NCI-H524 (cell line): ENCODE measurements at places on chromosomes 1 and 21.

DNA sequence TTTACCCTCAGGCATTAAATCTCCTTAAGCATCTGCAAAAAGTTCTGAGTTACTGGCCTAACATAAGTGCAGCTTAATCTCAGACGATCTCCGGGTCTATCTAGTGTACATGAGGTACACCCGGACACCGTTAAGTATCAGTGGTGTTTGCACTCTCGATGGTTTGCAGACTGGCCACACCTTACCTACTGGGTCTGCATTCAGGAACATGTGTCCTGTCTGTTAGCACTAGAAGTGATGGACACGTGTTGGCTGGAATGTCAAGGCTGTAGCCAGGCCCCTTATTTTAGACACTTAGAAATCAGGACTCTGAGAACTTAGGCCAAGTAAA, 783 bp upstream of the AGL start:
- peak; percentile 21 for DNase-seq

DNA sequence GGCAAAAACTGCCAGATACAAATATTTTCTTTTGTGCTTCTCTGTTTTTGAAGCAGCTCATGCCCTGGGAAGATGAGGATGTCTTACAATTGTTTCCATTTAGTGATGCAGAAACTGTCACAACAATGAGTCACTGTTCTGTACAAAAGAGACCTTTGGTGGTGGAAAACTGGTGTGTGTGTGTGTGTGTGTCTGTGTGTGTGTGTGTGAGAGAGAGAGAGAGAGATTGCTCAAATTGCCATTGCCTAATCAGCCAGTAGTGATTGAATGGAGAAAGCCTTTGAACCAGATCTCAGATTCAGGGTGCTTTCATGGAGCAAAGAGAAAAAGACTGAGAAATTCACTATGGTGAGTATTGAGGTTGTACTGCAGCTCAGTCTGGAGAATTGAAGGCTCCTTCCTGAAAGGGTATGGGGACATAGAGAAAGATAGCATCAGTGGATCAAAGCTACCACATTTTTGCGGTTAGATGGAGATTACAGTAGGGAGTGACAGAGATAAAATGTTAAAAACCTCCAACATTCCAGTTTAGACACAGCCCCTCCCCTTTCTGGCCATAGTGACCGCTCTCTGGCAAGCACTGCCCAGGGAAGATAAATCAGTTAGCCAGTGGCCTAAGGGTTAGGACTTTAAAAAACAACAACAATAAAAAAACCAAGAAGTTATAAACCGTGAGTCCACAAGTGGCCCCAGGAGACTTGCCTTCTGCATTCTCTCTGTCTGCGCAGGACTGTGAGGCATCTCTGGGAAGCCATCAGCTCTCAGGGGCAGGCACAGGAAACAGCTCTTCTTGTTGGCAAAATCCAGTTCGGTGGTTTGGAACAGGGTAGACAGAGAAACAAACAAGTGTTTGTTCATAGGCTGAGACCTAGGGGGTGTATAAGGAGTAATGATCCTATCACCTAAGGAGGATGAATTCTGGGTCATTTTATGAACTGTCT, 406.5 kb downstream of the DUSP10 start:
- no peak for DNase-seq

DNA sequence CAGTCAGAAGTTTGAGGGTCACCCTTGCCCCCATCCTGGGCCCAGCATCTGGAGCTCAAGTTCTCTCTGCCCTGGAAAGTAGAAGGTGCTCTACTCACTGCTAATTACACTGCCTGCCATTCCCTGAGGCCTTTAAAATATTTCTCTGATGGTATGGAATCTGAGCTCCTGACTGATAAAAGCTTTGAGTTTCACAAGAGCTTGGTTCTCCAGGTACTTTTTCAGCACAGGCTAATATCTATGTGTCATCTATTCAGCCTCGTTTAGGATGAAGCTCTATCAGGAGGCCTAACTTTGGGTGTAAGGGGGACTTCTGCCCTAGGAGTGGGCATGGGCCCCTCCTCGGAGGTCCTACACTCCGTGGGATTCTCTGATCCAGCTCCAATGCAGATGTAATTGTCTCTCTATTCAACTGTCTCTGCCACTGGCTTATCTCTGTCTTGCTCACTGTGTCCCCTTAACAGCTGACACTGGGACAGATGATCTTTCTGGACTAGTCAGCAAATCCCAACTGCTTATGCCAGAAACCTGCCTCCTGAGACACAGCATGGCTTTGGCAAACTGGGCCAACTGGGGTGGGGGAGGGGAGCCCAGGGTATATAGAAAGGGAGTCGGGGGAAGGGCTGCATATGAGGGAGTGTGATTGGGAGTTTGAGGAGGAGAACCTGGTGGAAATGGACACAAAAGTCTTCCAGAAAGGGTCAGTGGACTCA, 104.2 kb upstream of the GADD45A start:
- no peak for DNase-seq

DNA sequence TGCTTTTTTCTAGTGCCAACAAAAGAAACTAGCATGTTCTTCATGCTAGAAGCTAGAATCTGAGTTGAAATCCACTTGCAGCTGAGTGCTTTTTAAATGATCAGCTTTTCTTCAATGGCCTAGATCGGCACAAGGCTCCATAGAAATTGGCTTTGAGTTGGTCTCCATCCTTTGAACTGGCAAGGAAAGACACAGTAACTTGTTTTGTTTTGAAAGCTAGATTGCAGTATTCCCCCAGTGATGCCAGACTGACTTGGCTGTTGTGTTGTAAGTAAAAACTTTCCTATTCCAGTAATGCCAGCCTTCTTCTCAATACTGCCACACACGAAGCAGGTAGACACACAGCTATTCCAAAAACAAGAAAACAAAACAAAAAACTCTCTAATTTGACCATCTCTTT, 139.1 kb downstream of the FMN2 start:
- DNase-seq, result no peak

GRCh38 chr1:171389171-171389570, 75.2 kb downstream of the FMO4 start:
- no peak for DNase-seq

- DNase-seq, result no peak
Measured at GRCh38 chr1:67626090-67626860, 58.7 kb upstream of the GADD45A start.

DNA sequence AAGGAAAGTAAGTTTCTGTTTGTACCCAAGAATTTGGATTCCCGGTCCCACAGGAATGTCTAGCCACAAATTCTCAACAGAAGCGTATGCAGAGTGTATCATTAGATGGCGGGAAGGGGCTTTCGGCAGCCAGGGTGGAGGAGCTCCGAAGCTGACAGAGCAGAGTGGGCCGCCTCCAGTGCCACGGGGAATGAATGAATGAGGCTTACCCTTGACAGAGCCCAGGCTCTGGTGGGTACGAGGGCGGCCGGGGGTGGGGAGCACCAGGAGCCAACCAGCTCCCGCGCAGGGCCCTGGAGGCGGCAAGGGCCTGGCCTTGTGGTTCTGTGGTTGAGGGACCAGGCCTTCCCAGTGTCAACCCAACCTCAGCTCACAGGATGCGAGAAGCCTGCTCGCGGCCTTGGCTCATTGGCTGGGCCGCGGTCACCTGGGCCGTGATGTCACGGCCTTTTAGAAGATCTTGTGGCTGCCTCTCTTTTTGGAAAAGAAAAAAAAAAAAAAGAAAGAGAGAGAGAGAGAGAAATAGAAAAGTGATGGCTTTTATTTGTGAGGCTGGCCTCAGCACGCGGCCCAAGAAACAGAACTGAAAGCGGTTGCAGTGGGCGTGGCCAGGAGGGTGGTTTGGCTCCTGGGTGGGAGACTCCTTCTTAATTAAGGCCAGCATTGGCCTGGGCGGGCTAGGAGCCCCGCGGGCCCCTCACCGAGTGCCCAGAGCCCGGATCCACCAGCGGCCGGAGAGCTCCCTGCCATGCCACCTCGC, 34.9 kb upstream of the RUNX3 start:
- no peak for DNase-seq

GRCh38 chr1:225522588-225523262, 94.9 kb upstream of the LBR start:
- DNase-seq, result no peak

GRCh38 chr1:112904071-112904830, 51.7 kb downstream of the SLC16A1 start:
- DNase-seq, result no peak

DNA sequence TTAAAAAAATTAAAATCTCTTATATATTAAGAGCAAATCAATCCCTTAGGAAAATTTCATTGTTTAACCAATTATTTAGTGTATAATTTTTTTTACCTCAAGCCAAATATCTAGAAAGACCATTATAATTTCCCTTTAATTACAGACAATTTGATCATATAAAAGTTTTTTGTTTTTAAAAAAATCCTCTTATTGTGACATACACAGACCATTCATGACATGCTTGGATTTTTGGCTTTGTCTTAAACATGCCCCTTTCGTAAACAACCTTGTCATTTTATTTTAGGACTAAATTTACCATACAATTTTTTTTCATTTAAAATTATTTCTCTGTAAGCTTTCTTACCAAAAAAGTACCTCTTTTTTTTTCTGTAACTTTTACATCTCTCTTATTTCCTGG, 14.2 kb upstream of the CYP4B1 start:
- no peak for DNase-seq

DNA sequence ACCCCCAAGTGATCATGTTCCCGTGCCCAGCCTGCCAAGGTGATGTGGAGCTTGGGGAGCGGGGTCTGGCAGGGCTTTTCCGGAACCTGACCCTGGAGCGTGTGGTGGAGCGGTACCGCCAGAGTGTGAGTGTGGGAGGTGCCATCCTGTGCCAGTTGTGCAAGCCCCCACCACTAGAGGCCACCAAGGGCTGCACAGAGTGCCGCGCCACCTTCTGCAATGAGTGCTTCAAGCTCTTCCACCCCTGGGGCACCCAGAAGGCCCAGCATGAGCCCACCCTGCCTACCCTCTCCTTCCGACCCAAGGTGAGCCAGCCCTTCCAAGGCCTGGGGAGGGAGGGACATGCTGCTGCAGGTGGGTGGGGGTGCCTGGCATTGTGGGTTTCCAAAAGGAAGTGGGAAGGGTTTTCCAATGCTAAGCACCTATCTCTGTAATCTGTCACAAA, 2.3 kb downstream of the TRIM46 start:
- DNase-seq, result no peak

DNA sequence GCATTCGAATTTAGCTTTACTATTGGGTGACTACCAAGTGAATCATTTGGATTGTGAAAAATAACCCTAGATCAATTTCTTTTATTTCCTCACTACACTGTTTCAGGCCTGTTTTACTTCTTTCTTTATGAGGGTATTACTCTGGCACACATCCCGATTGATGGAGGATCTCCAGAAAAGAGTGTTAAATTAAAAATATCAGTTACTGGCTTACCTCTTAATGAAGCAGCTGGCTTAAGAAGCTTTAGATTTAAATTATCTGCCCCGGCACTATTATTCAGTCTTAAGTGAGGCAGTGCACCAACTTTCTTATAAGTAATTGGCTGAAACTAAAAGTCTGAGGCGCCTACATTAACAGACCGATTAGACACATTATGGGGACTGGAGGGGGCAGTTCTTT, 1097.4 kb downstream of the TTLL7 start:
- DNase-seq, result peak; percentile 35

- DNase-seq, result no peak
Measured at GRCh38 chr1:177505905-177506590, 335.3 kb downstream of the BRINP2 start.

DNA sequence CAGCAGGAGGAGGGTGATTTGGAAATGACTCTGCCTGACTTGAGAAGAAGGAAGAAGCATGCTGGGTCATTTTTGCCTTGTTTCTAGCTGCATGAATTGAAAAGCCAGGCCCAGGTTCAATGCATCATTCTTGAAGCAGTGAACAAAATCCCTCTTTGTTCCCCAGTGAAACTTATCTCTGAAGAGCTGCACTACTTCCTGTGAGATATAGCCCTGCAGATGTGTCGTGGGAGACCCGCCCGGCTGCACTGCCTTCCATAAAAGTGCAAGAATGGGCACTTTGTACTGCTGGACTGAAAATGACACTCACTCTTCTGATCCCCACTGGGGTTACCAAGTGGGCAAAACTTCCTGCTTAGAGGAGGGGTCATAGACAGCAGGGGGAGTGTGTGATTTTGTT, 249.2 kb upstream of the NFIA start:
- no peak for DNase-seq

- DNase-seq, result no peak
Measured at GRCh38 chr1:157562515-157562914, 10.2 kb upstream of the FCRL5 start.

GRCh38 chr1:211589782-211590721, 11.1 kb upstream of the SLC30A1 start:
- no peak for DNase-seq

DNA sequence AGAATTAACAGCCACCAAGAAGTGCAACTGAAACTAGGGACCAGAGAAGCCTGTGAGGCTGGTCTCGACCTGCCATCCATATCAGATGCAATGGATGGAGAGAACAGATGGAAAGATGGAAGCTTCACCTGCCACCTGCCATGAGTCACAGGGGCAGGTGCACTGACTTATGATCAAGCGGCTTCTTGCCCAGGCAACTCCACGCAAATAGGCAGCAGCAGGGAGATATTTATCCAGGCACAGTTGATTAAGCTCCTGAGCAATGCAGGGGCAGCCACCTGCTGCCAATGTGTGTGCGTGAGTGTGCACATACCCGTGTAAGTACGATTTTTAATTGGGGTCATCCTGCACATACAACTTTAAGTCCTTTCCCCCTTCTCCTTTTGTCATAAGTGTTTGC, 174.2 kb downstream of the PTPRU start:
- peak; percentile 29 for DNase-seq

GRCh38 chr1:5444396-5444795, 547.8 kb downstream of the NPHP4 start:
- DNase-seq, result no peak

DNA sequence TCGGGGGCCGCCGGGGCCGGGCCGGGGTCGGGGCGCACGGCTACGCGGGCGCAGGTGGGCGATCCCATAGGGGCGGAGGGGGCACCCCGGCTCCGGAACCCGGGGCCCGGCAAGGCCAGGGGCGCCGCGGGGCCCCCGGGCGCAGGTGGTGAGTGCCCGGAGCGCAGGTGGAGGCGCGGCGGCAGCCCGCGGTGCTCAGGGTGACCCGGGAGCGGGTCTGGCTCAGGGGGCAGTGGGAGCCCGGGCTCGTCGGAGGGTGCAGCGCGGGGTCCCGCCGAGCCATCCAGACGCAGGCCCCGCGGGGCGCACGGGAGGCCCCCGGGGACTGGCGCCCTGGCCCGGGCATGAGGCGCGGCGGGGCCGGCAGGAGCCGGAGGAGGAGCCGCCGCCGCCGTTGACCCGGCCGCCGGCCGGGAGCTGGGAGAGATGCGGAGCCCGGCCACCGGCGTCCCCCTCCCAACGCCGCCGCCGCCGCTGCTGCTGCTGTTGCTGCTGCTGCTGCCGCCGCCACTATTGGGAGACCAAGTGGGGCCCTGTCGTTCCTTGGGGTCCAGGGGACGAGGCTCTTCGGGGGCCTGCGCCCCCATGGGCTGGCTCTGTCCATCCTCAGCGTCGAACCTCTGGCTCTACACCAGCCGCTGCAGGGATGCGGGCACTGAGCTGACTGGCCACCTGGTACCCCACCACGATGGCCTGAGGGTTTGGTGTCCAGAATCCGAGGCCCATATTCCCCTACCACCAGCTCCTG, 489 bp downstream of the CELSR2 start:
- no peak for DNase-seq

DNA sequence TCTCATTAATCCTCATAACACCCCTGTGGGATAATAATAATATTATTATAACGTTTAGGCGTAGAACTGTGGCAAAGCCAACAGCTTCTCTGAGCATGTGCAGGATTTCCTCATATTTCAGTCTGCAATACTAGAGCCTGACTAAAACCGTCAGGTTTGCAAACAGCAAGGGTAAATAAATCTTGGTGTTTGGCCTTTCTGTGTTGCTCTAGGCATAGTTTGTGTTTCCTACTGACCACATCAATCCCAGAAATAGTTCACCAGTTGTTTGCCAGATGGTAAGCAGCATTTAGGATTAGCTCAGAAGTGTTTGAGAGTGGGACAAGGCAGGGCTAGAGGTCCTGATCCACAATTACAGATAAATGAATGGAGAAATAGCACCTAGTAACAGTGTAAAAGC, 2.8 kb upstream of the KCNA3 start:
- DNase-seq, result peak; percentile 54
